ENCODE measurements at places on chromosomes 13 and 19. TPM values are rescaled to one million over a fixed set of nuclear protein-coding genes. Genes with fewer than 3 reads are reported as not detected.
A peak's percentile ranks its signal among the peaks of the same experiment; 100 is the strongest.

The MYO9B gene
- polyA plus RNA-seq, result 103 TPM

The PRODH2 gene
- polyA plus RNA-seq, result 0.23 TPM

The VAV1 gene
- 42.2 TPM for polyA plus RNA-seq

The SHISA2 gene
- polyA plus RNA-seq, result 7.1 TPM

The BRCA2 gene
- 1.5 TPM for polyA plus RNA-seq

The IGFL4 gene
- 0.16 TPM for polyA plus RNA-seq

The KIR3DL2 gene
- polyA plus RNA-seq, result 0.21 TPM

DNA sequence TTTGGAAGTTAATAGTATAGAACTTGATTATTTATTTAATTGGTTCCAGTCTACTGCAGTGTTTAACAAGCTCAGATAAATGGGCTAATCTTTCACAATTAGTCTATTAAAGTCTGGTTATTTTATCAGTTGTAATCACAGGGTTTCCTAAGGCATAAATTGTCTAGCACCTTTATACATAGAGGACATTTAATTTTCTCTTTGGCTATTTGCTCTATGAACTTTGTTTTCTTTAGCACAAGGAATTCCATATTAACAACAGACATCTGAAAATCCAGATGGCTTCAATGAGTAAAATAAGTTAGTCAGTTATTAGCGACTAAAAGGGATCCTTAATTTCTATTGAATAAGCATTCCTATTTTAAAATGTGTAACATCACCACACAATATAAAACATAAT is 1350.8 kb upstream of the SLC10A2 start:
- H3K4me1 ChIP-seq, result no peaks in the 10 kb centered on the region
- no peaks in the 10 kb centered on the region for H3K36me3 ChIP-seq
- no peak overlapping the region for H3K27ac ChIP-seq
- no peak for DNase-seq
- no peaks in the 10 kb centered on the region for H3K27me3 ChIP-seq

DNA sequence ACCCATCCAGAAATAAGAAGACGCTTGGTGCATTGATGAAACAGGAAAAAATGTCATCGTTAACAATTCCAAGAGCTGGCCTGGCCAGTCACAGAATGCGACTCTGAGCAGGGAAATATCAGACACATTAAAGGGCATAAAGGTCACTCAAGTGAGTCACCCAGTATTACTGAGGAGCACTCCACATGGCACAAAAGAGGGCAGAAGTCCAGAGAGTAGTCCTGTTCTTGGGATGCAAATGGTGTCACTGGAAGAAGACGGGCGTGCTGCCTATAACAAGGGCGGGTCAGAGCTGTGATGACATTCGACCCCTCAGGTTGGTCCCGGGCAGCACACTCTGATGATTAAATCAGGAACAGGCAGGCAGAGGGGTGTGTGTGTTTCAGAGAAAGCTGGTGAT is 720.3 kb downstream of the UQCRFS1 start:
- H3K36me3 ChIP-seq, result no peaks in the 10 kb centered on the region
- H3K4me3 ChIP-seq, result no peak overlapping the region
- H3K4me1 ChIP-seq, result peaks cover 25% of the 10 kb centered on the region
- DNase-seq, result no peak
- no peak overlapping the region for H3K27ac ChIP-seq

DNA sequence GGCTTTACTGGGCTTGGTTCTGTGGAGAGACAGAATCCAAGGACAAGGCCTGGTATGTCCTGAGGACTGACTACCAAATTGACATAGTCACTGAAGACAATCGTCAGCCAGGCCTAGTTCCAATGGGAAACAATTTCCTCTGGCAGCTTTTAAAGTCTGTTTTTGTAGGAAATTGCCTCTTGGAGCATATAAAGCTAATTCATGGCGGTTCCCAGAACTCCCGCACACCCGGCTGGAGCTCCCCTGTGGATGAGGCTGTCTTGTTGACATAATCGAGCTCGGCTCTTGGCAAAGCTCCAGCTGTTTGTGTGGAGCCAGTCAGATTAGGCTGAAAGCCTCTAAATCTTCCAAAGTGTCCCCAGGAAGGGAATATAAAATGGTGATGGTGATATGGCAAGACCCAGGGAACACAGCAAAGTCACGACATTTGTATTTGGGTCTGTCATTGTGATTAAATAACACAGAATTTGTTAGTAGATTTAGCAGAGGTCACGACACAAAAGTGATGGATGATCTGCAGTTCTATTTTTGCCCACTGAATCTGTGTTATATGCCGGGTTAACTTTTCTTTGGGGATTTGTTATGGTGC is 395.0 kb downstream of the PCDH9 start:
- no peaks in the 10 kb centered on the region for H3K4me1 ChIP-seq
- no peaks in the 10 kb centered on the region for H3K27me3 ChIP-seq
- no peak overlapping the region for H3K27ac ChIP-seq
- no peaks in the 10 kb centered on the region for H3K36me3 ChIP-seq
- no peak for DNase-seq
- no peak overlapping the region for H3K4me3 ChIP-seq

GRCh38 chr19:625257-625656 is 8.1 kb downstream of the POLRMT start:
- no peaks in the 10 kb centered on the region for H3K27me3 ChIP-seq
- H3K4me3 ChIP-seq, result no peak overlapping the region
- H3K36me3 ChIP-seq, result peaks cover 42% of the 10 kb centered on the region
- no peaks in the 10 kb centered on the region for H3K4me1 ChIP-seq

- no peaks in the 10 kb centered on the region for H3K27me3 ChIP-seq
- no peaks in the 10 kb centered on the region for H3K36me3 ChIP-seq
- peaks cover 2% of the 10 kb centered on the region for H3K4me1 ChIP-seq
- H3K27ac ChIP-seq, result no peak overlapping the region
- H3K4me3 ChIP-seq, result no peak overlapping the region
These were observed 391.3 kb downstream of the FOXO1 start for GRCh38 chr13:40275155-40275554.

GRCh38 chr19:48713041-48713863 is 6.3 kb downstream of the MAMSTR start:
- no peaks in the 10 kb centered on the region for H3K36me3 ChIP-seq
- peak overlapping the region; percentile 60 for H3K4me3 ChIP-seq
- H3K27ac ChIP-seq, result no peak overlapping the region
- no peak for DNase-seq
- peaks cover 7% of the 10 kb centered on the region for H3K27me3 ChIP-seq

DNA sequence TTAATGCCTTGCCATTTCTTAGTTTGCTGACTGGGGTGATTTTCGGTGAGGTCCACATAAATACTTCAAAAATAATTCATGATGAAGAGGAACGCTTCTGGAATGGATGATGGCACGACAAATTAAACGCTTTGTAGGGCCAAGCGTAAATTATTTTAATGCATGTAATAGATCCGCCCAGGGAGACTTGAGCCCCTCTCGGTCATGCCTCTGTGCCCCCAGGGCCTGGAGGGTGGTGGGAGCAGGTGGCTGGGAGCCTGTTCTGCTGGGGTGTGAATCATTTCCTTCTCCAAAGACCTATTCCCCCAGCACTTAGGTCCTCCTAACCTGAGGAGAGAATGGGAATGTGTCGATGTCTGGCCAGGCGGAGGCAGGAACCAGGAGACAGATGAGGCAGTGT is 350.6 kb downstream of the ZNF536 start:
- no peaks in the 10 kb centered on the region for H3K36me3 ChIP-seq
- peaks cover 5% of the 10 kb centered on the region for H3K27me3 ChIP-seq
- no peak for DNase-seq
- no peak overlapping the region for H3K4me3 ChIP-seq
- H3K27ac ChIP-seq, result no peak overlapping the region
- no peaks in the 10 kb centered on the region for H3K4me1 ChIP-seq

DNA sequence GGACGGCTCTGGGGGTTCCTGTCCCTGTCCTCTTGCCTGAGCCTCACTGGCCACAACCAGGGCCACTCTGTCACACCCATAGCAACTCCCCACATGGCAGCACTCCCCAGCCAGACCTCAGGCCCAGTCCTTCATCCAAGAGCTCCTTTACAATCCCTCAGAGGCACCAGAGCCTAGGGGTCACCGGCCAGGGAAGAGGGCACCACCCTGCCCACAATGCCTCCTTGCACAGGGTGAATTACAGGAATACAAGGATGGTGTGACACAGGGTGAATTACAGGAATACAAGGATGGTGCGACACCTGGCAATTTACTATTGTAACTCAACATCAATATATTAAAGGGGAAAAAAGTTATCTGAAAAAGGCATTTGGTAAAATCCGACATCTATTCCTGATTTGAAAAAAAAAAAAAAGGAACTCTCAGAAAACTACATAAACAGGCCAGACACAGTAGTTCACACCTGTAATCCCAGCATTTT is 16.5 kb downstream of the MIER2 start:
- H3K4me3 ChIP-seq, result no peak overlapping the region
- DNase-seq, result no peak
- H3K27me3 ChIP-seq, result no peaks in the 10 kb centered on the region
- H3K27ac ChIP-seq, result no peak overlapping the region
- H3K4me1 ChIP-seq, result no peaks in the 10 kb centered on the region

DNA sequence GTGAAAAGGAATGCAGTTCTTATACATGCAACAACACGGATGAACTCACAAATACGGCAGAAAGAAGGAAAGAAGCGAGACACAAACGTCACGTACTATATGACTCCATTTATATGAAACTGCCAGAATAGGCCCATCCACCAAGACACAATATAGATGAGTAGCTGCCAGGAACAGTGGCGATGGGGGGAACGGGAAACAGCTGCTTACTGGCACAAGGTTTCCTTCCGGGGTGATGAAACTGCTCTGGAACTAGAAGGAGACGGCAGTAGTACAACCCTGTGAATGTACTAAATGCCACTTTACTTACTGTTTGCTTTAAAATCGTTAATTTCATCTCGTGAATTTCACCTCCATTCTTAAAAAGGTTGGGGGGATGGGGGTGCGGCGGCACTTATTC is 28.9 kb downstream of the MLLT1 start:
- DNase-seq, result no peak
- no peak overlapping the region for H3K4me3 ChIP-seq
- no peaks in the 10 kb centered on the region for H3K4me1 ChIP-seq
- H3K27me3 ChIP-seq, result no peaks in the 10 kb centered on the region

GRCh38 chr13:41762796-41763195 is 198.1 kb downstream of the VWA8 start:
- H3K4me1 ChIP-seq, result peaks cover 27% of the 10 kb centered on the region
- no peak for DNase-seq
- no peak overlapping the region for H3K27ac ChIP-seq

- no peaks in the 10 kb centered on the region for H3K36me3 ChIP-seq
- no peaks in the 10 kb centered on the region for H3K27me3 ChIP-seq
- peak overlapping the region; percentile 79 for H3K27ac ChIP-seq
- H3K4me3 ChIP-seq, result peak overlapping the region; percentile 60
These were observed 39.6 kb downstream of the SHISA2 start for GRCh38 chr13:26011996-26012821.

GRCh38 chr19:58385313-58385890 is 1.7 kb upstream of the RPS5 start:
- DNase-seq, result no peak
- H3K36me3 ChIP-seq, result peaks cover 3% of the 10 kb centered on the region
- H3K27me3 ChIP-seq, result no peaks in the 10 kb centered on the region
- H3K27ac ChIP-seq, result peak overlapping the region; percentile 94
- peaks cover 27% of the 10 kb centered on the region for H3K4me1 ChIP-seq

DNA sequence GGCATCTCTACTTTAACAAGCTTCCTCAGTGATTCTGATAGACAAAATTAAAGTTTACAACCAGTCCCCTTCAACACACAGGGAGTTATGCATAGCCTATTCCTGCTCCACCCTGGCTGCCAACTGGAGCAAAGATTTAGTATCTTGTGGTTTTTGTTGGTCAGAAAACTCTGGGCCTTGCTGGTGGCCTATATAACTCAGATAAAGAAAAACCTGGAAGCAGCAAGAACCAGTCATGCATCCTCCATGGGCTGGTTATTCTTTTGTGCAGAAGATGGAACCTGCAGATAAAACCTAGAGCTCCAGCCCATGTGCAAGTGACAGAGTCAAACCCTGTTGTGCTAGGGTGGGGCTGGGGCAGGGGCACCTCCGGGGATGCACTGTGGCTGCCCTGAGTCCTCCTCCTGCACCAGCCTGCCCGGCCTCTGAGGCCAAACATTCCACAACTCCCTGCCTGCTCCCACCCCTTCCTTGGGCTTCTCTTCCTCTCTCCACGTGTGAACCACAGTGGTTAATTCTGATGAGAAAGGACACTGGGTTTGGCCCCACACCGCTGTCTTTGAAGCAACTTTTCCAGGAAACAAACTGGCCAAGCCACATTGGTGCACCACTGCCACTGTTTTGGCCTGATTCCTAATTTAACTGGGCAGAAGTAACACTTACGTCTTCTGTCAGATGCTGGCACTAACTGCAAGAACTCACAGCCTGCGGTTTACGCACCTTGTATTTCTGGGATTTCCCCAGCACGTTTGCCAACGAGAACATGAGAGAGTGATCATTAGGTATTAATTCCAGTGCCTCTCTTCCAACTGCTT is 23.3 kb upstream of the GGACT start:
- DNase-seq, result no peak
- no peaks in the 10 kb centered on the region for H3K4me1 ChIP-seq
- H3K36me3 ChIP-seq, result peaks cover 4% of the 10 kb centered on the region
- no peak overlapping the region for H3K4me3 ChIP-seq

GRCh38 chr13:42876270-42876714 is 94.9 kb downstream of the FAM216B start:
- no peak for DNase-seq
- H3K27ac ChIP-seq, result no peak overlapping the region
- H3K27me3 ChIP-seq, result no peaks in the 10 kb centered on the region

DNA sequence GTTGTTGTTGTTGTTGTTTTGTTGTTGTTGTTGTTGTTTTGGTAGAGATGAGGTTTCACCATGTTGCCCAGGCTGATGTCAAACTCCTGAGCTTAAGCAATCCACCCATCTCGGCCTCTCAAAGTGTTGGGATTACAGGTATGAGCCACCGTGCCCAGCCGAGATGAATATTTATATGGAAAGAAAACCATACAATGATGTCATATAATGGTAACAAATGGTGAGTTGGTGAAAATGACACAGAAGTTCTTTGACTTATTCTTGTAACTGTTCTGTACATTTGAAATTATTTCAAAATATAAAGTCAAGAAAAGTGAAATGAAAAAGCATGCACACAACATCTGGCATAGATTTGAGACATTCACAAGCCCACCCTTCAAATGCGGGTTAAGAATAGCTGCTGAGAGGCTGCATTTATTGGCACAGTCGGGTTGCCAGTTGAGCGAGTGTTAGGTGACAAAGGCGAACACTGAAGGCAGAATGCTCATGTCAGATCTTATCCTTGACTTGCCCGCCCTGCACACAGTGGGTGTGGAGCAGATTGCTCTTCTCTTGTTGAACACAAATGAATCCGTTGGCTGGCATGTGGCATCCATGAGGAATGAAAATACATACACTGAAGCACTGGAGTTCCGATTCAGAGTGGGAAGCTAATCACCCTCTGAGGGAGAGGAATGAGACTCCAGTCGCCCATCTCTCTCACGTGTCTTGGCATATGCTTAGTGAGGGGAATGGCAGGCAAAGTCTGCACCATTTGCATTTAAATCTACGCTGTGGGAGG is 15.8 kb upstream of the UBE2S start:
- peaks cover 34% of the 10 kb centered on the region for H3K4me1 ChIP-seq
- no peak for DNase-seq
- no peaks in the 10 kb centered on the region for H3K27me3 ChIP-seq
- no peaks in the 10 kb centered on the region for H3K36me3 ChIP-seq
